ENCODE measurements at places on chromosomes 7 and 10.

GRCh38 chr10:26448706-26449435 lies 10.7 kb downstream of the APBB1IP start:
- DNase-seq = peak; percentile 62

DNA sequence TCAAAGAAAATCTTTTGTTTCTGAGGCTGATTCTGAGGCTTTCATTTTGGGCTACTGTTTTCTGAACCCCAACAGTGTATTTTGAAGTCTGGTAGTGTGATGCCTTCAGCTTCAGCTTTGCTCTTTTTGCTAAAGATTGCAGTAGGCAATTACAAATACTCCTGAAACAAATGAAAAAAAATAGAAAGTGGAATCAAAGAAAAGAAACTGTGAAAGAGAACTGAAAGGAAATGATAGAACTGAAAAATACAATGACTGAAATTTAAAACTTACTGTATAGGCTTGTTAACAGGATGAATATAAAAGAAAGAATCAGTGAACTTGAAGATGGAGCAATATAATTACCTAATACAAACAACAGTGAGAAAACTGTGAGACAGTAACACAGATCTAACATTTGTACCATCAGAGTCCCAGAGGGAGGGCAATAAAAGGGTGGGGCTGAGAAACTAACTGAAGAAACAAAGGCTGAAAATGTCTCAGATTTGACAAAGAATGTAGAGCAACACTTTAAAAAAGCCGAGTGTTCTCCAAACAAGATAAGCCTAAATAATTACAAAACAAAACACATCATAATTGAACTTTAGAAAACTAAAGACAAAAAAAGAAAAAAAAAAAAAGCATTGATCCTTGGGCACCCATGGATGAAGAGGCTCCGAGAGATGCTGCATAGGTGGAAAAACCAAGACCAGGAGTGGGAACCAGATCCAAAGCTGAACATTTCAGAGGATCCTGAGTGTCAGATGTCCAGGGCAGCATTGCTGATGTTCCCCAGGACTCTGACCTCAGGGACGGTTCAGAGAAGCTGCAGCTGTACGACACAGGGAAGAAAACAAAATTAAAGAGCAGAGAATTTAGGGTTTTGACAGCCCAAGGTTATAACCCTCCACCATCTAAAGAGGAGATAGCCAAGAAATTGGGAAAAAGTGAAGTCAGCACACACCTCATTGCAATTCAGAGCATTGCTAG lies 223.2 kb upstream of the IGFBP3 start:
- no peak for DNase-seq

- no peak for DNase-seq
These were observed 18.3 kb upstream of the PODXL start for GRCh38 chr7:131574741-131575140.

DNA sequence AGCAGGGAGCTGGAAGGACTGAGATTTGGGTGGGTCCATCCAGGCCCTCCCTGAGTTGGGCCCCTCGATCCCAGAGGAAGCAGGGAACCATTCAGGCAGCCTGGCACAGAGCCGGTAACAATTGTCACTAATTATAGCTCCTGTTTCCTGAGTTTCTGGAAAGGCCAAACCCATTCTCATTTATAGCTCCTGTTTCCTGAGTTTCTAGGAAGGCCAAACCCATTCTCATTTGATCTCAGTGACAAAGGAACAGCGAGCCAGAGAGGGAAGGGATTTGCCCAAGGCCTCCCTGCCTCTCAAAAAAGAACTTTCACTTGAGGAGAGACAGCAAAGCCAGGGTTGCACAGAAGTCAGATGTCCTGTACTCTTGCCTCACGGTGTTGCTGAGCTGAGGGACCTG lies 521.9 kb downstream of the TYW1 start:
- no peak for DNase-seq

DNA sequence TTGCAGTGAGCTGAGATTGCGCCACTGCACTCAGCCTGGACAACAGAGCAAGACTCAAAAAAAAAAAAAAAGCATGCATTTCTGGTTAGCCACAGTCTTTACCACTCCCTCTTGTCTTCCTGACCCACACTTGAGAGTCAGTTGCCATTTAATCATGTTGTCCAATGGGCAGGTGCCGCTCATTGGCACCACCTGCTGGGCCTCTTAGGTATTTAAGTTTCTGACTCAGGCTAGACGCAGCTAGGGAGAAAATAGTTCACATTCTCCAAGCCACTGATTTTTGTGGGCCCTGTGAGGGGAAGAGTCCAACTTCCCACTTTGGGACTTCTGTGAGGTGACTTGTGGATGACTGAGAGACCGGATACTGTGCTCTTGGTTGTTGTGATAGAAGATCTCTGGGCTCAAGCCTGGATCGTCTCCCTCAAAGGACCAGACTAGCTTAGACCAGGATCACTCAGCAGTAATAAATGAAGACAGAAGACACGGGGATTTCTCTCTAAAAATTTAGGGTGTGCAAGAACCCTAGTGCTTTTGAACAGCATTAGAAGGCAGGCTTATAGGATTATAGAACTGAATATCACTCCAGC lies 26.8 kb upstream of the SORCS3 start:
- no peak for DNase-seq

DNA sequence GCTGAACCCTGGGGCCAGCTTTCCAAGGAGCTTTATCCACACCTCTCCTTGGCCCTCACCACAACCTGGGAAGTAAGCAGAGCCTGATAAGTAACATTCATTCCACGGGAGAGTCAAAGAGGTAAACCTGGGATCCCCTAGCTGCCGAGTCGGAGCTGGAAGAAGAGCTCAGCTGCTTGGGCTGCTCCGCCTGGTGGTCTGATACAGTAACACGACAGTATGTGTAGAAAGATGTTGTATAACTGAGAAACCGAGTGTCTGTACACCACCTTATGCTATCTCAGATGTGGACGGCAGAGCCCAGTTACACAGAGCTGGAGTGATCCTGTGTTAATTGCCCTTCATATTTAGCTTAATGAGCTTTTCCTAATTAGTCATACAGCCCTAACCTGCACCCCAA lies 151.3 kb upstream of the KMT2E start:
- DNase-seq = no peak

- DNase-seq = no peak
These were observed 216.0 kb upstream of the DKK1 start for GRCh38 chr10:52098130-52098529.

- no peak for DNase-seq
These were observed 27.1 kb upstream of the SOSTDC1 start for GRCh38 chr7:16492513-16493062.

DNA sequence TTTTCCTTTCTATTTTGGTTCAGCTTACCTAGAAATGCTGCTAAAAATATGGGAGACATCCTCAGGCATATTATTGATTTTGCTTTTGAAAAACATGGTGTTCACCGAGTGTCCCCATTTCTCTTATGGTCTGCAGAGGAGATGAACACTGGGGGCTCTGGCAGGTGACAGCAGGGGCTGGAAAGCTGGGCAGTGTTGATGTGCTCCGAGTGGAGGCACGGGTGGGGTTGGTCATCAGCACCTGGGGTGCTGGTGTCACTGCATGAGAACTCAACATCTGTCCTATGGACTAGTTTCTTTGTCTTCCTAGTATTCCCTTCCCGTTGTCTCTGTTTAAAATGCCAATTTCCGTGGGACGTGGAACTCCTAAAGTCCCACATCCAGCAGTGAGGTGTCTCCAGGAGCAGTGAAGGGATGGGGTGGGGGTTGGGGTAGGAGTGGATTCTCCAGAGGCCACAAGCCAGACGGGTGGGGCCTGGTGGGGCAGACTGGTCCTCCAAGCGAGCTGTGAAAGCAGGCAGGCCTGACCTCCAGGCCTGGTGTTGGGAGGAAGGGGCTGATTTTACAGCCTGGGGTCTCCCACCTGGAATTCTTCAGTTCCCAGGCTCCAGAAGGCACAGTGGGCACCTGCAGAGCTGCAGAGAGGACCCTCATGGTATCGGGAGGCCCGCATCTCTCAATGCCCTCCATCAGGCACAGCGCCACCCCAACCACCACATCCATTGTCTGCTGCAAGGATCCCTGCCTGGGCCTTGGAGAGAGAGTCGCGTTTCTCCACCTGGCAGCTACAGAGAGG lies 24.4 kb downstream of the ZNF775 start:
- DNase-seq = no peak

DNA sequence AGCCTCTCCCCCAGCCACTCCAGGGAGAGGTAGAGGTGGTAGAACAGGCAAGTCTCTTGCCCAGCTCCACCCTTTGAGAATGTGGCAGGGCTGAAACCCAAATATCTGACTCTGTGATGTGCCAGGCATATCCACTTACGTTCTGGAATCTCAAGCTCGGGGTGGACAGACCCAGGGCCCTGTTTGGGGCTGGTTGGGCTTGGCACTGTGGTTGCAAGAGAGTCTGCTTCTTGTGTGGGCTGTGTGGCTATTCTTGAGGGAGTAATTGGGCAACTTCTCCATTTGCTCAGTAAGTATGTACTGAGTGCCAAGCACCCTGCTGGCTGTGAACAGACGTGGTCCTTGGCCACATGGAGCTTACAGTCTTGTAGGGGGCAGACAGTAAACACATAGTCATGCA lies 4.7 kb downstream of the UBTD1 start:
- no peak for DNase-seq

DNA sequence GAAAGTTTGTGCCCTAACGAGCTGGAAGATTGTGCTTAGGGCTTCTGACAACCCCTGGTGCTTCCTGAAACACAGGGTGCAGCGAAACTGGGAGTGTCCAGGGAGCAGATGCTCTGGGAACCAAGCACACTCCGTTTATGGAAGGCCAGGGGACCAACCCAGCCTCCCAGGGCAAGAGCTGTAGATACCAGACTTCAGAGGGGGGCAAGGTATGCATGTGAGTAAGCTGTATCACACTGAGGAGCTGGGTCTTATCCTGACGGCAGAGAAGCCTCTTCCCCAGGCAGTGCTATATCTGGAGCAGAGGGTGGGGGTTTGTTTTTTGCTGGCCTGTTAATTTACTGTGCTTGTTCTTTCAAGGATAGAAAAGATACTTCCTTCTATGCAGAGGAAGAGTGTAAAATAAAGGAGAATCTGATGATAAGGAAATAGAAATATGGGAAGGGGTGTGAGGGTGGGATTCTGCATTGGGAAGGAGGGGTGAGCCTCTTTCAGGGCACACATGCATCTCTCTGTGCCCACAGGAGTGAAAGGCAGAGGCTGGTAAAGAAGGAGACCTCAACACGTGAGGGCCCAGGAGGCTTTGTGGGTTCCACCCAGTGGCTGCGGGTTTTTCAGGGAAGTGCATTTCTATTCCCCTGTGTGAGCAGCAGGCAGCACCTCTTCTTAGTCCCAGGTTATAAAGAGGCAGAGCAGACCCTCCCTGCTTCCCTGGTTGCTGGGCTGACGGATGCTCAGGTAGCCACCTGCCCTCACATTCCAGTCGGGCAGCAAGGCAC lies 314.1 kb downstream of the TCERG1L start:
- no peak for DNase-seq

GRCh38 chr10:101495324-101495925 lies 92.6 kb downstream of the POLL start:
- DNase-seq = no peak

DNA sequence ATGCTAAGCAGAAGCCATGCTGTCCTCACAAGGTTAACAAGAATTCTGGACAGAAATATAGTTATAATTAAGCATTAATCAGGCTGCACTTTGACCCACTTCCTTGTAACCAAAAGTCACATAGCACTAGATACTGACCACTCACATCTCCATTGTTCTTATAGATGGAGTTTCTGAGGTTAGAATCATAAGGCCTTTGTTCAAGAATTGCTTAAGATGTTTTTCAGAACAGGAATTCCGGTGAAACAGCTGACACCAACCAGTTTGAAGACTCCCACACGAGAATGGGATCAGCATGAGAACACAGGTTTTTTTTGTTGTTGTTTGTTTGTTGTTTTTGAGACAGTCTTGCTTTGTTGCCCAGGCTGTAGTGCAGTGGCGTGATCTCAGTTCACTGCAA lies 488.3 kb upstream of the NRP1 start:
- no peak for DNase-seq

DNA sequence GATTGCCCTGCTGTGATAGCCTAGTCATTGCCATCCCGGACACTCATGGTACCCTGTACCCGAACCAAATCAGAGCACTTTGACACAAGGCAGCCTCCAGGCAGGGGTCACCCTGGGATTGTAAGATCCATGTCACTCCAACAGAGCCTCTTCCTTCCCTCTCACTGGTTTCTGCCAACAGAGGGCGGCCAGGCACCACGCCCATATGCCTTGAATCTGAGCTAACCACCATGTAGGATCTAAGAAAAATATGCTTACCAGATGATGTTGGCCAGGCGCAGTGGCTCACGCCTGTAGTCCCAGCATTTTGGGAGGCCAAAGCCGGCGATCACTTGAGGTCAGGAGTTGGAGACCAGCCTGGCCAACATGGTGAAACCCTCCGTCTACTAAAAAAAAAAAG lies 389.2 kb upstream of the KLF6 start:
- no peak for DNase-seq

- no peak for DNase-seq
These were observed 107.3 kb downstream of the SMURF1 start for GRCh38 chr7:99036546-99037111.

DNA sequence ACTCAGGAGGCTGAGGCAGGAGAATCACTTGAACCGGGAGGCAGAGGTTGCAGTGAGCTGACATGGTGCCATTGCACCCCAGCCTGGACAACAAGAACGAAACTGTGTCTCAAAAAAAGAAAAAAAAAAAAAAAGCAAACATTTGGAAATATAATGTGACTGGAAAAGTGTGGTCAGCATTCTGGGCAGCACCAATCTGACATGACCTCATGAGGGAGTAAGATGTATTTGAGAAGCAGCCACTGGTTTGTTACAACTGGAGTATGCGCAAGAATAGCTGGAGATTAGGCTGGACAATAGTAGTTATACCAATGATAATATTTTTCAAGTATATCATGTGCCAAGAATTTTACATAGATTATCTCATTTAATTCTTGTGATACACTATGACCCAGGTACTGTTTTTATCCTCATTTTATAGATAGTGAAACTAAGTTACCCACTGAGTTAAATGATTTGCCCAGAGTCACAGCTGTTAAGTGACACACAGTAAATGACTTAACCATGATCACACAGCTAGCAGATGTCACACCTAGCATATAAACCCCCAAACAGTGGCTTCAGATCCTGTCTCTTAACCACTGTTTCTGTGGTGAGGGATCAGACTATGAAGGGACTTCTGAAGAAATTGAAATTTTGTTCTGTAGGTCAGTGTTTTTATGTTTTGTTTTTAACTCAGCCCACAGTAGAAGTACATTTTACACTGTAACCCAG lies 11.1 kb downstream of the MCU start:
- DNase-seq = no peak

- no peak for DNase-seq
These were observed 310.1 kb downstream of the PTPRN2 start for GRCh38 chr7:158277219-158278141.

DNA sequence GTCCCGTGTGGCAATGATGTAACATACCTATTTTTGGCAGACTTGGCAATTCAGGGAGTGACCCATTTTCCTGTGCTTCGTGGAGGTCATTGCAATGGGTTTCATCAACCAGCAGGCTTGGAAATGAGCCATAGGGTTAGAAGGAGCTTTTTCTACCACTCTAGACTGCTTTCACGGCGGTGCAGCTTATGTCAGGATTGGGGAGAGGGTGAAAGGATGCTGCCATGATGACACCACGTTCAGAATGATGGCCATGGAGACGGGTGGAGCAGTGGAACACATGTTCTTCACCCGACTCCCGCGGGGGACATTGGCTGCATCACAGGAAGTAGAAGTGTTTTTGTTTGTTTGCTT lies 220.2 kb downstream of the EMX2 start:
- no peak for DNase-seq

GRCh38 chr7:91565499-91566401 lies 301.5 kb downstream of the FZD1 start:
- DNase-seq = no peak

Measured in effector CD4-positive, alpha-beta T cell (primary cell).